ENCODE measurements at places on chromosomes 11 and 22. TPM values are rescaled to one million over a fixed set of nuclear protein-coding genes. Genes with fewer than 3 reads are reported as not detected.

- no peaks in the 10 kb centered on the region for H3K4me1 ChIP-seq
- H3K27ac ChIP-seq, result no peak overlapping the region
- no peak overlapping the region for H3K4me3 ChIP-seq
- H3K27me3 ChIP-seq, result no peaks in the 10 kb centered on the region
Measured at GRCh38 chr11:4921796-4922195, 2.3 kb downstream of the OR51G1 start.

GRCh38 chr11:35337136-35337913 lies 82.0 kb downstream of the SLC1A2 start:
- peaks cover 18% of the 10 kb centered on the region for H3K4me1 ChIP-seq
- H3K4me3 ChIP-seq, result no peak overlapping the region
- DNase-seq, result no peak

GRCh38 chr11:88359541-88359940 lies 22.0 kb upstream of the CTSC start:
- no peaks in the 10 kb centered on the region for H3K27me3 ChIP-seq
- H3K4me3 ChIP-seq, result no peak overlapping the region
- H3K27ac ChIP-seq, result no peak overlapping the region
- no peaks in the 10 kb centered on the region for H3K4me1 ChIP-seq
- DNase-seq, result no peak

DNA sequence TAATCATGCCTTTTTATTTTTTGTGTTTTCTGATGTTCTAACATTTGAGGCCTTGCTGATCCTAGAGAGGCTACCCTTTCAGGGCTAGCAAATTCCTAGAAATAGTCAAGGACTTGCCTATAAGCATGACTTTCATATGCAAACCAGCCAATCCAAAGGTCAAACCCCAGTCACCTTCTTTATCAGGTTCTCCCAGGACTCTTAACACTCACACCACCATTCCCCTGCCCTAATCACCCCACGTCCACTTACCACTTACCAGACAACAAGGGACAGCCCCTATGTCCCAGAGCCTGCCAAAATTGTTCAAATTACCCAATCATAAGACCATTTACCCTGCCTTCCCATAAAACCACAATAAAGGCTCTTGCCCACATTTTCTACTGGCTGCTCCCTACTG lies 1339.8 kb downstream of the LRRC4C start:
- no peaks in the 10 kb centered on the region for H3K27me3 ChIP-seq
- H3K4me3 ChIP-seq, result no peak overlapping the region
- no peaks in the 10 kb centered on the region for H3K36me3 ChIP-seq
- no peak overlapping the region for H3K27ac ChIP-seq
- no peaks in the 10 kb centered on the region for H3K4me1 ChIP-seq

GRCh38 chr11:43832536-43832935 lies 48.1 kb upstream of the ALKBH3 start:
- H3K27ac ChIP-seq, result no peak overlapping the region
- no peaks in the 10 kb centered on the region for H3K27me3 ChIP-seq
- no peak overlapping the region for H3K4me3 ChIP-seq
- peaks cover 13% of the 10 kb centered on the region for H3K36me3 ChIP-seq
- H3K4me1 ChIP-seq, result no peaks in the 10 kb centered on the region

The MUC2 gene
- total RNA-seq, result not detected

DNA sequence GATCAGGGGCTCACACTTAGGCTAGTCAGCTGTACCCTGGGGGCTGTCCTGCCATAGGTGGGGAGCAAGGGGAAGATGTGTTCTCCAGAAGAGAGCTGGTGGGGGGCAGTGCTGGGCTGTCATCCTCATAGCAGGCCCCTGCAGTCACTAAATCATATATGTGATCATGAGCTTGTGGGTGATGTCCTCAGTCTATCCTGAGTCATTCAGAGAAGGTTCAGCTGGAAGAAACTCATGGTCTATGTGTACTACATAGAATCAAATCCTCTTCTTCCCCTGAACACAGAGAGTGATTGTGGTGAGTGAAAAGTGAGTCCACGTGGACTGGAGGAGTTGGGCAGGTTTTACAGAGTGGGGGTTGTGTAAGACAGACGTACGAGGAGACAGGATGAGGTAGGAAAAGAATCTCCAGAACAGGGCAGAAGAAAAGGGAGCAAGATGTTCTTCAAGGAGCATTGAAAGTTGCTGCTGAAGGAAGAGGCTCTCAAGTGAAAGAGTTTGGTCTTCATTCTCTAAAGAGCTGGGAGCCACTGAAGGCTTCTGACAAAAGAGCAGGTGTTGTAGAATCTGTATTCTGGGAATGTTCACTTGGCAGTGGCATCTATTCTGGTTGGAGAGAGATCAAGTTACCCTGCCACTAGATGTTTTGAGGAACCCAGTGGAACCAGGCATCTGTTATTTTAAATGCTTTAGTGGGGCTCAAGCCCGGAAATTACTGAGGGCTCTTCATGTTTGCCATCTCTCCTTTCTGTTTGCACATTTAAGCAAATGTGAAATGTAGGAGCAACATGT lies 68.9 kb downstream of the C22orf31 start:
- no peaks in the 10 kb centered on the region for H3K4me1 ChIP-seq
- no peak overlapping the region for H3K27ac ChIP-seq
- no peak overlapping the region for H3K4me3 ChIP-seq
- no peak for DNase-seq
- no peaks in the 10 kb centered on the region for H3K36me3 ChIP-seq

The CHADL gene
- total RNA-seq, result 8.0 TPM

The OR5L1 gene
- total RNA-seq, result not detected
